NT2/D1 (cell line): ENCODE measurements at places on chromosomes 6 and 20.

GRCh38 chr6:5143634-5144311 is 58.6 kb downstream of the PPP1R3G start:
- DNase-seq = peak; percentile 46

- no peak for DNase-seq
These were observed 37.5 kb upstream of the IER3 start for GRCh38 chr6:30781743-30782424.

DNA sequence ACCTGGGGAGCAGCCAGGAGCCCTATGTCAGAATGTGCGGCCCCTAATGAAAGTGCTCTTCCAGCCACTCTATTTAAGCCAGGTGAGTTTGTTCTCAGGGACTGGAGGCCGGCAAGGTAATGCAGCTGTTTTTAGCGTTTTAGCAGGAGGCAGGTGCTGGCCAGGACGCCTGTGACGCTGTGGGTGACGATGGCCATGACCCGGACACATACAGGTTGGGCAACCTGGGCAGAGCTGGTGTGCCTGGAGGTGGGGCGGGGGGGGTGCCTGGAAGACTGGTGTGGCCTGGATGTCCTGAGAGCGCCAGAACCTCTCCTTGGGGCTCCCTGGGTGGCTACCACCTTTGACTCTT is 51.7 kb downstream of the RBM38 start:
- DNase-seq = no peak

- DNase-seq = no peak
These were observed 170.8 kb downstream of the TMEM242 start for GRCh38 chr6:157152556-157152955.

DNA sequence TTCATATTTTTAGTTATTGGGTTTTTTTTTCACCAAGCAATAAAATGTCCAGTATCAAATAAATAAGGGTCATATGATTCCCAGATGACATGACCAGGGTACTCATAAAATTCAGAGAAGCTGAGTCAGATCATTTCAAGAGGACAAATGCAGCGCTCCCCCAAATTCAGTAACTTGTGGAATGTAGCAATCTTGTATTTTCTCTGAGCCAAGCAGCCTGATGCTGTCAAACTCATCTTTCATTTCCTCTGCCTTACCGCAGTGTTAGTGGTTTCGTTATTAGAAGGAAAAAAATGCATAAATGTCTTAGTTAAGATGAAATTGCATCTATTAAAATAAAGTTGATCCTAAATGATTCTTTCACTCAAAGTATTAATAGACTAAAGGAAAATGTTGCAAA is 57.8 kb upstream of the EDN1 start:
- no peak for DNase-seq

DNA sequence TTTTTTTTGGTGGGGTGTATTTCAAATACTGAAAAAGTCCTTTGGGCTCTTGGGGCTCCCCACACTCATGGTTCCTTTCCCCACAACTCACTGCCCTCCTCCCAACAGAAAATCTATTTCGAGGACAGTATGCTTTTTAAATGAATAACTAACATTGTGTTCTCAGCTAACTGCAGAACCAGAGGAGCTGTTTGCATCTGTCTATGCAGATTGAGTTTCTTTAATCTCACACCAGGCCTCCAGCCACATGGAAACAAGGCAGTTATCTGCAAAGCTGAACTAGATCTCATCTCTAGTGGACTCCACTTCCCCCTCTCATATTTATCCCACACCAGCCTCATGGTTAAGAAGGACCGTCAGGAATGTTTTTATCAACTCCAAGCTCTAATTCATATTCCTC is 955.1 kb downstream of the KIF16B start:
- DNase-seq = no peak

DNA sequence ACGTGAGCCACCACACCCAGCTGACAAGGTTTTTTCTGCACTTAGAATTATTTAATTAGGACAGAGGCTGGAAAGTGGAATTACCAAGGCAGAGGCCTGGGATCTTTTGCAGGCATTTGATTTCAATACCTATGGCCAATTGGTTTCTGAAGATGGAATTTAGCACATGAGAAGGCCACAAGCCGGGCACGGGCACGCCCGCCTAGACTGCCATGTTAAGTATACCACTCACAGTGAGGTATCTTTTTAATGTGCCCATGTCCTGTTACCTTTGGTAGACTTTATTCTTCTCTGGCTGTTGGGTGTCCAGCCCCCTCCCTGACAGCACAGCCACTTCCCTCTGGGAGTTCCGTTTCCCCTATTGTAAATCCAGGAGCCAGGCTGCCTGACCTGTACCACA is 18.0 kb upstream of the TAF8 start:
- DNase-seq = no peak

GRCh38 chr6:168124921-168125320 is 45.9 kb upstream of the FRMD1 start:
- DNase-seq = no peak

DNA sequence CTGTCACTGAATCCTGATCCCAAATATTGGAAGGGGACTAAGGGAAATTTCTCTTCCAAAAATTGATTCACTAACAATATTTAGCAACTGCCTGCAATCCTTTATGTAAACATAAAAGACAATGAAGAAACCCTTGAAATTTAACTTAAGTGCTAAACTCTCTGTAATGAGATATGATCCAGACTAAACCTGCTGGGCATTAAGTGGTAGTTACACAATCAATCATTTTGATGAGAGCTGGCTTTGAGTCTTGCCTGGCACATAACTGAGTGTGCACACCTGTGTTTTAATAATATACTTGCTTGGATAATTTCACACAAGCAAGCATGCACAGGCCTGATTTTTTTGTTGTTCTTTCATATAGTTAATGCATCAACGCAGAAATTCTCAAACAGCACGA is 9.8 kb upstream of the ZFP64 start:
- no peak for DNase-seq

- no peak for DNase-seq
These were observed at the start of gene TAB2 for GRCh38 chr6:149317644-149318571. TSS of gene TAB2 (plus strand) at chr6:149317712. CDS start at chr6:149369998, 52,286 bp downstream.

GRCh38 chr20:1808101-1808500 is 87.1 kb upstream of the SIRPA start:
- DNase-seq = no peak

- peak; percentile 22 for DNase-seq
These were observed 14.7 kb downstream of the MUCL3 start for GRCh38 chr6:30955367-30956042.

DNA sequence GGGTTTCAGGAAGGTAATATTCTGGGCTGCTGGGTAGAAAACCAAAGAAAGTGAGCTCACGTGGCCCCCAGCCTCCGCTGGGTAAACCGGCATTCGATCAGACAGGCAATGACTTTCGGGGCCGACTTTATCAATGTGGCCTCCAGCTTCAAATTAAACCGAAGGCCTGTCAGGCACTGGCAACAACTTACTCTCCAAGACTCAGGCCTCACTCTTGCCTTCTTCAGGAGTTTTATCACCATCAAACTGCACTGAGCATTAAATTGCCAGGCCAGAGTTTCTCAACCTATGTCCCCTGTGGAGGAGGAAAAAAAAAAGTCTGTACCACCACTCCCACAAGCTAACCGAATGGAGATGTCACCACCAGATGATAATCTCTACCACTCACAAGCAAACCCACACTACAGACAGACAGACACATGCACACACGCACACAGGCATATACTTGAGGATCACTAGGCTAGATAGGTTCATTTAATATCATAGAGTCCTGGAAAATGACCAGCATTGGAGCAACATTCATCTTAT is 1.1 kb upstream of the MBOAT1 start:
- DNase-seq = no peak

- no peak for DNase-seq
These were observed 27.6 kb downstream of the VTA1 start for GRCh38 chr6:142174703-142175102.

DNA sequence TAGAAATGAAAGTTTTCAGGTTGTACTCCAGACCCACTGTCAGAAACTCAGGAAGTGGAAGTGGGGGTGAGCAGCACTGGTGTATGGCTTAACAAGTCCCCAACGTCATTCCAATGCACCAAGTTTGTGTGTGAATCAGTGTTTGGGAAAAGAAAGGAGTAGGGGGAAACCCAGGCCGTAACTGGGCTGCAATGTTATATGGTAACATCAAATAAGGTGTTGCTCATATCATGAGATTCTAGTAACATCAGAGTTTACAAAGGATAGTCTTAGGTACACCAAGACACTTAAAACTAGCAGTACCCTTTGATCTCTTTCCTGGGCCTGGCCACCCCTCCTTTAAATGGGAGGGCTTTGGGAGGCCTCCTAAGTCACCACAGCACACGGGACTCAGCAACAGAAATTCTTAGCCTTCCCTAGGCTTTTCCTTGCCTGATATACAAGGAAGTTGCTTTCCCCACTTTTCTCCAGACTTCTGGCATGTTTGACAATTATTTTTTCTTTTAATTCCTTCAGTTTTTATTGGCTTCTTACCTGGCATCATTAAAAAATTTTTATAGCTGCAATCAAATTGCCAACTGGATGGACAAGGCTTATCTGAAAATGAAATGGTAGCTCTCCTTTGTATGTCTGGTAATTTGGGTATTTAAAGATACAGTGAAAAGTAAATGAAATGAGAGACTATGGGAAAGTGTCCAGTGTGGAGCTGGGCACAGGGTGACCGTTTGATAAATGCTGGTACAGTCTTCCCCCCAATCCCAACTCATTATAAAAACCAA is 15.1 kb downstream of the E2F3 start:
- no peak for DNase-seq
